ENCODE measurements at places on chromosomes 11 and 22.

DNA sequence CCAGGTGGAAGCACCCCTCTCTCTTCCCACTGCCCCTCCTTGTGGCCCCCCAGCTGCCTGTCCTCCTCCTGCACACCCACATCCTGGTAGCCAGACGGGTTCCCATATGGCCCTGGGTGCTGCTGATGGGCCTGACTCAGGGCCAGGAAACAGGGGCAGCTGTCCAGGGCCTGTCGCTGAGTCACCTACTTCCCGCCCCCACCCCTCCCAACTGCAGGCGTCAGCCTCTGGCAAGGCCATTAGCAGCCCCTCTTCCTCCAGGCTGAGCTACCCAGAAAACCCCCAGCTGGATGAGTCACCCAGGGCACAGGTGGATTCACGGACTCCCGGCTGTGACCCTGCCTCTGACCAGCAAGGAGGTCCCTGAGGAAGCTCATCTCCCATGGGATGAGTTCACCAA, 6.9 kb upstream of the GAL start:
- DNase-seq: no peak

- no peak for DNase-seq
These were observed 1.0 kb downstream of the ZNF70 start for GRCh38 chr22:23749841-23750301.

- peak; percentile 72 for DNase-seq
These were observed 317.8 kb downstream of the NTM start for GRCh38 chr11:131688048-131688693.

GRCh38 chr11:2482745-2483144, 37.9 kb downstream of the KCNQ1 start:
- peak; percentile 41 for DNase-seq
